ENCODE measurements at places on chromosomes 5 and 9.
A peak's percentile ranks its signal among the peaks of the same experiment; 100 is the strongest.

GRCh38 chr9:129405827-129406213, 215.1 kb downstream of the C9orf50 start:
- H3K27ac ChIP-seq, result no peak overlapping the region
- no peaks in the 10 kb centered on the region for H3K36me3 ChIP-seq
- no peak for DNase-seq
- no peaks in the 10 kb centered on the region for H3K4me1 ChIP-seq

- no peaks in the 10 kb centered on the region for H3K4me1 ChIP-seq
- no peak overlapping the region for H3K27ac ChIP-seq
- DNase-seq, result no peak
- H3K4me3 ChIP-seq, result no peak overlapping the region
- no peaks in the 10 kb centered on the region for H3K27me3 ChIP-seq
These were observed 262.0 kb downstream of the PLK2 start for GRCh38 chr5:58197875-58198274.

DNA sequence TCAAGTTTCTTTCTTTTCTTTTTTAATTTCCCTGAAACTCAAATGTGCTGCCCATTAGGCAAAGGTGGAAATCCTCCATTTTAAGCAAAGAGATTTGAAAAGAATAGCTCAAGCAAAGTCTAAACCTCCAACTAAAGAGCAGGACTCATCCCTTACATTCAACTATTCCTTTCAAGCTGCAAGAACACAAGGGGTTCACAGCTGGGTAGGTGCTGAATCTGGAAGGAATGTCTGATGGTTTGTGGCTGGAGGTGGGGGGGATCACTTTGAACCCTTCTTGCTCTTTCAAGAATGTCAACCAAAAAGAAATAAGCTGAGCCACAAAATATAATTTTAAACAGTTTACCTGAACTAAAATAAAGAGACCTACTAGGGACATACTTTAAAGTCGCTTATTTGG, 375.7 kb upstream of the CDH10 start:
- no peaks in the 10 kb centered on the region for H3K4me1 ChIP-seq
- no peaks in the 10 kb centered on the region for H3K27me3 ChIP-seq
- no peak overlapping the region for H3K27ac ChIP-seq
- H3K4me3 ChIP-seq, result no peak overlapping the region
- DNase-seq, result no peak

DNA sequence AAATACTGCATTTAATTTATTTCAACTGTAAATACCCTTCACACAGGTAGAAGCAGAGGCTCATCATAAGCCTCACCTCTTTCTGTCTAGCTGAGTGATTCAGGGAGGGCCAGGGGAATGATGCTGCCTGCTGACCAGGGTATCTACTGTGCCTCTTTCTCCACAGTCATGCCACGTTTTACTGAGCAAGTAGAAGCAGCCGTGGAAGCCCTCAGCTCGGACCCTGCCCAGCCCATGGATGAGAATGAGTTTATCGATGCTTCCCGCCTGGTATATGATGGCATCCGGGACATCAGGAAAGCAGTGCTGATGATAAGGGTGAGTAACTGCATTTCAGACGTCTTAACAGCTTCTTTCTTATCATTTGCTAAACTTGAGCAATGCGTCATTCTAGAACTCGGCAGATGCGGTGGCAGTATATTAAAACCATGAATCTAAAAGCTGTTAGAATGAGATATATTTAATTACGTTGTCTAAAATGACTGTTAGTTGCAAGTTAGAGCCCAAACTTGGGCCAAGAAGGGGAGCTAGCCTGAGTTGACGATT, 50.0 kb upstream of the LRRTM2 start:
- DNase-seq, result no peak
- peaks cover 36% of the 10 kb centered on the region for H3K36me3 ChIP-seq
- no peak overlapping the region for H3K4me3 ChIP-seq
- no peak overlapping the region for H3K27ac ChIP-seq
- H3K27me3 ChIP-seq, result no peaks in the 10 kb centered on the region

DNA sequence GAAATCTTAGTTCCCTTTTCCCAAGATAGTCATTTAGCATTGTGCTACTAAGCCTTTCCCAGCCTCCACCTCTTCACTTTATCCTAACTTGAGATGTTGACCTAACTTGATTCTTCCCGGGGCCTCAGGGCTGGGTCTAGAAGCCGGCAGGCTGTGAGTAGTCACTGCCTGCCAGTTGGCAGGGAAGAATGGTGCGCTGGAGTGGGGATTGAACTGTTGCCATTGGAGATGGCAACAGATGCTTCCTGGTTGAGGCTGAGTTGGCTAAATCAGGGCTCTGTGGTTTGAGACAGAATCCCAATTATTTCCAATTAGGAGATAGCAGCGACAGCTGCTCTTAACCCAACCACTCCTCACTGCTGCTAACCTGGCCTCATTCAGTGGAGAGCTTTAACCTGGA, 343.1 kb downstream of the BRINP1 start:
- H3K36me3 ChIP-seq, result no peaks in the 10 kb centered on the region
- no peak overlapping the region for H3K27ac ChIP-seq
- no peaks in the 10 kb centered on the region for H3K4me1 ChIP-seq
- DNase-seq, result no peak

DNA sequence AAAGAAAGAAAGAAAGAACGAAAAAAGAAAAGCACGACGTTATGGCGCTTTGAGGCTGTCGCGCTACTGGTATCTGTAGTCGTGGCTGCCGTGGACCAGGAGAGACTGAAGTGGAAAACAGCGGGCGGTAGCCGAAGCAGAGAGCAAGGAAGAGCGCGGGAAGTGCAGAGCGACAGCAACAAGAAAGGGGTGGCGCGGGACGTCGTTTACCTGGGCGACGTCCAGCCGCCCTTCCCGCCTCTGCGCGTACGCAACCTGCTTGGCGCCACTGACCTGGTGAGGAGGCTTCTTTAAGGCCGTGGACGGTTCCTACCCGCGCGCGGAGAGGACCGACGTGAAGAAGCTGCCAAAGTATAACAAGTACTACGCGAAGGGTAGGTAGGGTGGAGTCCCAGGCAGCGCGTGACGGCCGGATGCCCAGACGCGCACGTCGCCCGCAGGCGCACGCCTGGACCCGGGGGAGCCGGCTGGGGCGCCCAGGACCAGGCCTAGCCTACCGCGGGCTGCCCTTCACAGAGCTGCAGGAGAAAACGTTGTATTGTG, 15.4 kb downstream of the CCL28 start:
- H3K4me1 ChIP-seq, result peaks cover 9% of the 10 kb centered on the region
- H3K27me3 ChIP-seq, result no peaks in the 10 kb centered on the region
- H3K27ac ChIP-seq, result peak overlapping the region; percentile 81
- H3K4me3 ChIP-seq, result peak overlapping the region; percentile 80
- peak; percentile 82 for DNase-seq

DNA sequence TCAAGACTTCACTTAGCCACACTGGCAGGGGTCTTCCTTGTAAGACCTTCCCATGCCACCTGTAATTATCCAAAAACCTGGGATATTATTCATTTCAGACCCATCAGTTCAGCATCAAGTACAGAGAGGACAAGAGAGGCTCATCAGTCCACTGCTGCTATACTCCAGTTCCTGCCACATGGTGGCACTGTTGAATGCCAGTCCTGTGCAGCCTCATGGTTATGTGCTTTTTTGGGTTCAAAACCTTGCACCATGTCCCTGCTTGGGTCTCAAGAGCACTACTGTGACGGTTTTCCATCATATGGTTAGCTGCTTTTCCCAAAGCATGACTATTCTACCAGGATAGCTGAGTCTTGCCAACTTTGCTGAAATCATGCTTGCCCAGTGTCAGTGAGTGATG, 8.5 kb downstream of the PTGS1 start:
- H3K4me3 ChIP-seq, result no peak overlapping the region
- no peak overlapping the region for H3K27ac ChIP-seq
- H3K27me3 ChIP-seq, result no peaks in the 10 kb centered on the region

GRCh38 chr9:4108754-4109465, 191.0 kb downstream of the GLIS3 start:
- no peaks in the 10 kb centered on the region for H3K4me1 ChIP-seq
- no peak overlapping the region for H3K4me3 ChIP-seq
- no peak for DNase-seq
- no peaks in the 10 kb centered on the region for H3K36me3 ChIP-seq
- H3K27me3 ChIP-seq, result no peaks in the 10 kb centered on the region

DNA sequence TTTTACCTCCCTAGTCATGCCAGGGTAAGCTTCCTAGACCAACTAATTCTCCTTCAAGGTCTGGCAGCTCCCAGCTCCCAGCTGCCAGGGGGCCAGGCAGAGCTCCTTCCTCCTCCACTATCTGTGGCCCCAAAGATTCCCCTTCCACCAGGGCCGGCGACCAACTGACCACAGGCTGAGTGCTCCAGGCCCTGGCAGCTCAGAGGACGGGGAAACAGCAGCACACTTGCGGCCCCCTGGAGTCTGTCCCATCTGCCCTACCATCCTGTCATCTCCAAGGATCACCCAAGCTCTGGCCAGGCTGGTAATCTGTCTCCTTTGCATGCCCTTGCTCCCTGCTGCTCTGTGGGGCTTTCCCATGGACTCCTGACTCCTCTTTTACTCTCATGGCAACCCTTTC, 31.2 kb upstream of the BASP1 start:
- no peak overlapping the region for H3K4me3 ChIP-seq
- no peak for DNase-seq
- no peaks in the 10 kb centered on the region for H3K27me3 ChIP-seq
- no peaks in the 10 kb centered on the region for H3K36me3 ChIP-seq

DNA sequence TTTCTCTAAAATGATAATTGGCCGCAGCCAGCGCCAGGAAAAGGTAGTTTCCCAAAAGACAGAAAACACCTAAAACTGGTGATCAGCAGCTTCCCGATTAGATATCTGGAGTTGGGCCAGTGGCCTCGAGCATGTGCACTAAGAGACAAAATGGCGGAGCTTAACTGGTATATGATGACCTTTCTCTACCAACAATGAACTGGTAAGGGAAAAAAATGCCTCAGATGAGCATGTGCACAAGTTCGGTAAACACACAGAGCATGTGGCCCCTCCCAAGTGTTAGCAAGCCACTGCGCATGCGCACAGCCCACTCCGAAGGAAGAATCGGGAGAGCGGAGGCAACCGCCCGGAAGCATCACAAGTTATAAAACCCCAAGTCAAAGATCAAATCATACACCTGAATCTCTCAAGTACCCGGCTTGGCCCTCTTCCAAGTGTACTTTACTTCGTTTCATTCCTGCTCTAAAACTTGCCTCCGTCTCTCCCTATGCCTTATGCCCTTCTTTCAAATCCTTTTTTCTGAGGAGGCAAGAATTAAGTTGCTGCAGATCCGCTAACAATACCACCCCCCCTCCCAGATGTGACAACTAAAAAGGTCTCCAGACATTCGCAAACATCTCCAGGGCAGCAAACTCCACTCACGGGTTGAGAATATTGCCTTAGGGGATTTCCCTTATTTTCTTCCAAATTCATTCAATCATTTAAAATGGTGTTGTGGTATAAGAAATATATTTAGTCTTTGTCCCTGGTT, 15.0 kb upstream of the PTBP3 start:
- H3K27ac ChIP-seq, result no peak overlapping the region
- H3K36me3 ChIP-seq, result no peaks in the 10 kb centered on the region
- no peaks in the 10 kb centered on the region for H3K27me3 ChIP-seq
- H3K4me1 ChIP-seq, result peaks cover 5% of the 10 kb centered on the region
- peak overlapping the region; percentile 45 for H3K4me3 ChIP-seq

- H3K27ac ChIP-seq, result no peak overlapping the region
- no peaks in the 10 kb centered on the region for H3K36me3 ChIP-seq
- no peak for DNase-seq
- H3K4me1 ChIP-seq, result no peaks in the 10 kb centered on the region
These were observed 170.0 kb downstream of the NTRK2 start for GRCh38 chr9:84839541-84839940.

DNA sequence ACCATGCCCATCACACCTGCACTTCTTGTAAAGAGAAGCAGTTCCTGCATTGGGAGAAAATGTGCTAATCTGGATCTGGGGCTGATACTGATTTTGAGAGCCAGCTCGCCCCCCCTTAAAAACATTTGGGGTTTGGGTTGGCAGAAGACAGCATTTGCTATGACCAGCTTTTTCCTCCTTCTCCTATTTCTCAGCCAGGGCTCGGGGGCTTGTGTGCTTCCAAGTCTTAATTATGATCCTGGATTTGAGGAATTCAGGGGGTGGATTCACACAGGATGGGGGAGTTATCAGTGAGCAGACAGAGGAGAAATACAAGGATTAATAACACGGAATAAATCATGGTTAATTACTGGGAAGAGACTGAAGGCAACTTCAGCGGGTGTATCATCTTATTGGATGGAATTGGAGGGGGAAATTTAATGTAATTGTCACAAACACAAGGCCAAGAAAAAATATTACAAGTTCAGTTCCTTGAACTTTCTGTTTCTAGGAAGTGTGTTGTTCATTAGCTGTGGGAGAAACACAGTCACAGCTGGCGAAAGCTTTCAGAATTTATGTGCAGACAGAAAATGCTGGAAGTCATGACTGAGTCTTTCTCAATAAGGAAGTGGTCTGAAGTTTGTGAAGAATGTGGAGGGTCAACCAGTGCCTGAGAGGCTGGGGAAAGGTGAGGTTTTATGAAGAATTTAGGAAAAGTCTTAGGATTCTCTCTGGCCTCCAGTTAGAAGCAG, 15.3 kb downstream of the C9orf152 start:
- H3K27ac ChIP-seq, result no peak overlapping the region
- no peak for DNase-seq
- H3K4me1 ChIP-seq, result peaks cover 6% of the 10 kb centered on the region
- H3K27me3 ChIP-seq, result no peaks in the 10 kb centered on the region
- no peak overlapping the region for H3K4me3 ChIP-seq
- no peaks in the 10 kb centered on the region for H3K36me3 ChIP-seq

GRCh38 chr5:149893403-149893931, 51.1 kb downstream of the PDE6A start:
- no peaks in the 10 kb centered on the region for H3K4me1 ChIP-seq
- no peak overlapping the region for H3K4me3 ChIP-seq
- H3K36me3 ChIP-seq, result no peaks in the 10 kb centered on the region
- H3K27ac ChIP-seq, result no peak overlapping the region
- no peaks in the 10 kb centered on the region for H3K27me3 ChIP-seq
- DNase-seq, result no peak

Measured in B cell (primary cell).